Stimulated activated CD4-positive, alpha-beta T cell treated with anti-CD3 and anti-CD28 coated beads, Interleukin-4, amount 100 ng/mL, for 48 hours (primary cell): ENCODE measurements at places on chromosomes 7 and 10.
A peak's percentile ranks its signal among the peaks of the same experiment; 100 is the strongest.

GRCh38 chr7:7201578-7202374 is 19.4 kb downstream of the C1GALT1 start:
- DNase-seq = peak; percentile 19

DNA sequence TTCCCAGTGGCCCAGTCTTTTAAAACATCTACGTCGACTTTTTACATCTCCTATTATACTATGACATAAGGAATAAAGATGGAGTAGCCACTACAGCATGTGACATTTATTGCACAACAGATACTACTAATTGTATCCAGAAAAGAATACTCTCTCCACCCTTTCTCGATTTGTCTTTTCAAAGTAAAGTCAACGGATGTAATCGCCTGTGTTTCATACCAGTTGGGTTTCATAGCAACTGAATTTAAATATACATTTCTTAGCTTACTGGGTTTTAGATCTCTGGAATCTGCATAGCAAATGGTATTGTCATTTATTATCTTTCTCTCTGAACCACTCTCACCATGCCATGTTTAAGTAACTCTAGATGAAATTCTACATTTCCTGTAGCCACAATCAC is 86.4 kb upstream of the TRIL start:
- no peak for DNase-seq

- no peak for DNase-seq
Measured at GRCh38 chr10:5540080-5540479, 15.3 kb downstream of the CALML3 start.

- DNase-seq = peak; percentile 32
Measured at GRCh38 chr7:139618482-139619366, 95.2 kb downstream of the CLEC2L start.

DNA sequence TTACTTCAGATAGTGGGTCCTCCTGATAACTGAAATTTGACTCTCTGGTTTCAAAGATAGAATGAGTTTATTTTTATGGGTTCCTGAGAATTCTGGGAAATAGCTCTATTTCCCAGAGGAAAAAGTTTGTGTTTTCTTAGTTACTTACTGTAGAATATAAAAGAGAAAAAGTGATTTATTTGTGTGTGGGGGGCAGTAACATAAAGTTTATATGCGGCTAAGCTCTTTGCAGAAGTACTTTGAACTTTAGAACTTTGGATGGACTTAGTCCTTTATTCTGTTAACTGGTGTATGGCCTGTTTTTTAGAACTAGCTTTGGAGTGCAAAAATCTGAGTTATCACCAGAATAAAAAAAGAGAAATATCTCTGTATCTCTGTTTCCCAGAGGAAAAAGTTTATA is 157.1 kb downstream of the BBS9 start:
- DNase-seq = no peak

DNA sequence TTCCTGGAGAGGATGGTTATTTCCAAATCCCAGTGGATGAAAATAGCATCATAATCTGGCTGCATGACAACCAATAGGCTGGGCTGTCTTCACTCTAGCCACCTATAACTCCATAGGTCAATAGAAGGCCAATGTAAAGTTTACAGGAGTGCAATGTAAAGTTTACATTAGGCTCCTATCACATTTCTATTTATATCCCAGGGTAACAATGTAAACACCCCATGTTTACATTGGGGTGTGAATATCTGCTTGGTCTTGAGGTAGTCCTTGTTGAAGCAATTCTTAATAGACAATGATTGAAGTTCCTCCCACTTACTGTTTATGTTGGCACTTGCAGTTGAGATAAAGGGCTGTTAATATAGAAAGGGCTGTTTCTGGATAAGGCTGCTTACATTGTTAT is 21.5 kb downstream of the CH25H start:
- DNase-seq = no peak

- no peak for DNase-seq
Measured at GRCh38 chr10:69414036-69415018, 2.4 kb downstream of the TACR2 start.

- DNase-seq = no peak
Measured at GRCh38 chr7:1924258-1924817, 254.3 kb downstream of the ELFN1 start.

DNA sequence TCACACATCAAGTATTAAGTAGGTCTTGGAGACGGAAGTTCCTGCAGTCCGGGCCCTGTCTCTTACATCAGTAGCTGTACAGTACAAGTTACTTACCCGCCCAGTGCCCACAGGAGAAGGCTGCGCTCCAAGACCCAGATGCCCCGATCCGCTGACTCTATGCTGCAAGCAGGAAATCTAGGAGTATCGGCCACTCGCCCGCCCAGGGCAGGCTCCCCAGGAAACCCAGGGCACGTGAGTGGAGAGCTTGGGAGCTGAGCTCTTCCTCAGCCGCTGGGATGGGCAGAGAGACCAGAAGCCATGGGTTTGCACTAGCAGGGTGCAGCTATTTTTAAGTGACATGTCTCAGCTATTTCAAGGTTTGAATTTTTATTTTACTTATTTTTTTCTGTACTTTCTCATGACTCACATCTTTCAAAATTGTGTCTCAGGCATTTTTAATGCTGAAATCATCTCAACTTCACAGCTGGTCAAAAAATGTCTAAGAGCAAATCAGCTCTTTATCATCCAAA is 1.9 kb upstream of the GPER1 start:
- DNase-seq = no peak

DNA sequence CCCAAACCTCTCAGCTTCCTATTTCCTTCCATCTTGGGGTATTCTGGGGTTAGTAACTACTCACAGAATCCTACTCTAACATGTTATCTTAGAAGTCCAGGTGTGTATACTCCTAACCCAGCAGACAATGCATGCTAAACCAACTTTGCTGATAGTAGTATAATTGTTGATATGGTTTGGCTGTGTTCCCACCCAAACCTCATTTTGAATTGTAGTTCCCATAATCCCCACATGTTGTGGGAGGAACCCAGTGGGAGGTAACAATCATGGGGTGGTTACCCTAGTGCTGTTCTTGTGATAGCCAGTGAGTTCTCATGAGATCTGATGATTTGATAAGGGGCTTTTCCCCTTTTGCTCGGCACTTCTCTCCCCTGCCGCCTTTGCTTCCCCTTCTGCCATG is 135.1 kb downstream of the CHRM2 start:
- no peak for DNase-seq

- no peak for DNase-seq
Measured at GRCh38 chr10:110036640-110037039, 28.9 kb downstream of the ADD3 start.

DNA sequence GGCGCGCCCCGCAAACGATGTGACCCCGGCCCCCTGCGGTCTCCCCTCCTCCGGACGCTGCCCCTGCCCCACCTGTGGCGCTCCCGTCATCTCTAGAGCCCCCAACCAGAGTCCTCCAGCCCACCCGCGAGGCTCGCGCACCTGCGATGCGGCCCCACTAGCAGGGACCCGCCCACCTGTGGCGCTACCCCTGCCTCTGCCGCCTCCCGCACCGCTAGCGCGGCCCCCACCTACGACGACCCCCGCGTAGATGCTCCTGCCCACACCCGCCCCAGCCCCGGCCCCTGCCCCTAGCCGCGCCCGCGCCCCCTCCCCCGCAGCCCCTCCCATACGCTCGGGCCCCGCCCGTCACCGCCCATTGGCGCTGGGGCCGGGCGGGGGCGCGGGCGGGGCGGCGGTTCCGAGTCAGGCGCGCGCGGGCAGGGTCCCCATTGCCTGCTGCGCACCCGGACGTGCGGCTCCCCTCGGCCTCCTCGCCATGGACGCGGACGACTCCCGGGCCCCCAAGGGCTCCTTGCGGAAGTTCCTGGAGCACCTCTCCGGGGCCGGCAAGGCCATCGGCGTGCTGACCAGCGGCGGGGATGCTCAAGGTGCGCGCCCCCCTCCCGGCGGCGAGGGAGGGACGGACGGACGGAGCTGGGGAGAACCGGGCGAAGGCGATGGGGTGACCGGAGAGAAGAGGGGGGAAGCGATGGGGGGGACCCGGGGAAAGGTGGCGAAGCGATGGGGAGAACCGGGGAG is at the start of gene PFKP:
Gene PFKP (plus strand): TSS at position 431 of the 741 bp plus-strand sequence. CDS start 48 bp downstream, at position 479.
- DNase-seq = peak; percentile 58

GRCh38 chr10:43939939-43940820 is 291.5 kb upstream of the ZNF32 start:
- DNase-seq = no peak

DNA sequence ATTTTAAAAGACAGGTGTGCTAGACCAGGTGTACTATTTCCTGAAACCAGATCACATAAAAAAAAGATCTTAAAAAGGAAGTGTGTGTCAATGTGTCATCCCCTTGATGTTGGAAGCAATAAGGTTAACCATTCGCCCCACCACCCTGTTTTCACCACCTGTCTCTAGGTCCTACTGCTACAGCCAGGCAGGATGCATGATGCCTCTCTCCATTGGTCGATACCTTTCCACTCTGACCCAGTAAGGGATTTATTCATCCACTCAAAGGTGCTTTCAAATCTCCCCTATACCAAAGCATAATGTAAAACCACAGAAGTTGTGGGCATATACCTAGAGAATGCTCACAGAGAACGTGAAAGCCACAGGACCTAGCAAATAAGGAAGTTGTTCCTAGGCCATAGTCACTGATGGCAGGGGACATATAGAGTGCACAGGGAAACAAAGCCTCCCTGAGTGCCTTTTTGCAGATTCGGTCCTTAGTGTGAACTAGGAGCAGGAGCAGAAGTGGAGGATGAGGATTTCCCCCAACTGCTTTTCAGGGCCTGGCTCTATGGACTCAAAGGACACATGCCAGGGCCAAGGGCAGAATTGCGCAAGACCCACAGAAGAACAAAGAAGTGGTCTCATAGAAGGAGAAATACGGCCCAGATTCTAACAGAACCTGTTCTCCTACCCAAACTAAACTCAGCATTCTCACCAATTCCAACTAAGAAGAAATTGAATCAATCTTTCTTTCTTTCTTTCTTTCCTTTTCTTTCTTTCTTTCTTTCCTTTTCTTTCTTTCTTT is 631.5 kb upstream of the NRP1 start:
- no peak for DNase-seq

GRCh38 chr10:1206101-1206500 is 149.9 kb downstream of the WDR37 start:
- no peak for DNase-seq

- DNase-seq = no peak
Measured at GRCh38 chr7:26646336-26647048, 217.9 kb downstream of the SKAP2 start.

GRCh38 chr10:79179164-79179956 is 110.6 kb downstream of the ZMIZ1 start:
- no peak for DNase-seq

DNA sequence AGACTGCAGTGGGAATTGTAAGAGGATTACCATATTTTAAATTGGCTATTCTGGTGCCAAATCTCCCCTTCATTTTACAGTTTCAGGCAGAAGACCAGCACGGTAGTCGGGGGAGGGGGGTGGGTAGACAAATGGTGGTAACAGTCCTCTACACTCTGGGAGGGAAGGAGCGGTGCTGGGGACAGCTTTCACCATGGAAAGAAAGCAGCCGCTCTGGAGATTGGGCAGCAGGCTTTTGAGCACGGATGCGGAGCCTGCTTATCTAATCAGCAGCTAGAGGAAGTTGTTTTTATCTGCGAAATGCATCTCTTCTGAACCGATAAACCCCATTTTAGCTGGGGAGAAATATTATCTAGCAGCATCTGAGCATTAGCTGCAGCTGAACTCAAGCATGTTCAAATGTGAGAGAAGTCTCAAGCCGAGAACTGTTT is 28.7 kb downstream of the IKZF1 start:
- no peak for DNase-seq

DNA sequence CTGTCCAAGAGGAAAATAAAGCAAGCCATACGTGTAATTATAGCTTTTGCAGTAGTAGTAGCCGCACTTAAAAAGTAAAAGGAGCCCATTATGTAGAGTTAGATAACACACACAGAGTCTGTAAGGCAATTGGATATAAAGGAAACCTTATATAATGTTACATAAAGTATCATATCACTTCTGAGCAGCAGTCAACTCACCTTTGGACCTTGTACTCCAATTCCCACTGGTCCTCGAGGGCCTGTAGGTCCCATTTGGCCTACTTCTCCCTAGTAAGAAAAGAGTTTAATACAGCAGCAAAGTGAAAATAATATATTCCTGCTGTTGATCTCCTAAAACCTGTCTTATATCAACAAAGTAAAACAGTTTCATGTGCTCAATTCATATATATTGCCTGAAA is 83.6 kb downstream of the COL28A1 start:
- DNase-seq = no peak

DNA sequence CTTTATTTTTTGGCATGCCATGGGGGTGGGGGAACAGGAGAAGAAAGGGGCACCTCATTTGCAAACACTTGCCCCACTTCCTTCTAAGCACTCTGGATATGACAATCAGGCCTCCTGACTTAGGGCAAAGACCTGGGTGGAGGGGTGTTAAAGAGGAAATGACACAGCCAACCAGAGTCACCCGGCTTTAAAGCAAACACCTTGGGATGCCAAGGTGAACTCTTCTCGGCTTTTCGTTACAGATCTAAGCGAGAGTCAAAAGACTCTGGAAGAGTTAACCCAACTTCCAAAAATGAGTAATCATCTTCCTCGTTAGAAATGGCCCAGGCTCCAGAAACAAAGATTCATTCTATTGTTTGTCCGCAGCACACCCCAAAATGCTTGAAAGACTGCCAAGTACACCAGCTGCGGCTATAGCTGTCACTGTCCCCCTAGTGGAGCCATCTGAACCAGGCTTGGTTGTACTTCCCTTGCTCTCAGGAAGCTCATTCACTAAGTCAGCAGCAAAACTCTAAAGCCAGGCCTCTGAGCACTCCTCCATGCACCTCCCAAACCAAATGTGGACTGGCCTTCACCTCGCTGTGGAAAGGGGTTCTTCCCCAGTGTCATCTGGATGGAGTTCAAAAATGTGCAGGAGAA is 24.8 kb downstream of the FAM53B start:
- peak; percentile 65 for DNase-seq

DNA sequence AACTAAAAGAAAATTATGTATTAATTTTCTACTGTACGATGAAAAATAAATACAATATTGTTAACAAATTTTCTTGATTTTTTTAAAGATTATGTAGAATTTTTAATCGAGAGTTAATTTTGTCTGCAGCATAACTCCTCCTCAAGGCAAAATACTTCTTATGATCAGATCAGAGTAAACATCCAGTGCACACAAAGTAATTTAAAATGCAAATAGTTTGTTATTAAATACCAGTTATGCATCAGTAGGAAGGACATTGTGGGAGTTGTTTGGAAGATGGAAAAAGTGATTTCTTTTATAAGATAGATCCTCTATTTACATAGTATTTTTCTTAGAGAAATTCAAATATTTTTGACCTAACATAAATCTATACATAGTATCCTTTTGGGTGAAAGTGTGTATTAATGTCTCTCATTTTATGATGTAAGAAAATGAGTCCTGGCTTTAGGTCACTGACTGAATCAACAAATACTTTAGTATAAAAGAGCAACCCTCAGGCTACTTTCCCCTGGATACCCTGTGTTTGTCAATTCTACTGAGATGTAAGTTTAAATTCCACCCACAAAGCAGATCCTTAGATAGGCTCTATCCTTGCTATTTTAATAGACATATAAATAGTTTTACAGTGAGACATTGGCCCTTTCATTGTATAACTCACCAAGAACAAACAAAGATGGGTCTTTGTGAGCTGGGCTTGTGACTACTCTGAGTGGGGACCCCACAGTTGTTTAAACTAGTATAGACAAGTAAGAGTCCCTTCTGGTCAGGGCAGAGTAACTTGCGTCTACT is 1133.7 kb downstream of the GATA3 start:
- DNase-seq = no peak

- DNase-seq = no peak
Measured at GRCh38 chr10:90197766-90198165, 496.4 kb downstream of the KIF20B start.
